ENCODE measurements at places on chromosomes 6 and 20.

- no peak for DNase-seq
Observed at GRCh38 chr6:73258721-73259120, 4.3 kb downstream of the KHDC1 start.

DNA sequence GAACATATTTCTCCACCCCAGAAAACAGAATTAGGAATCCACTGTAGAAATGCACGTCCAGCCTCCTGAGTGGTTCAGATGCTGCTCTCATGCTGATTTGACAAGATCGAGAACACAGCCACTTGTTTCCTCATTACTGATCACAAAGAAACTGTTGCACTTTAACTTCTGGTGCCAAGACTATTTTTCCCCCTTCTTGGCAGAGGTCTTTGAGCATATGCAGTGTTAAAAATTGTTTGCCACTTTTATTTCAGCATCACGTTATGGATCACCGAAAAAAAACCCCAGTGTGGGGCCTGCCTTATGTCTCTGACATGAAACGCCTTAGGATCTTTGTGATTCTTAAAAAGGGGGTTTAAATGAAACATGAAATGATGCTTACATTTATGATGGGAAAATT is 1066.9 kb downstream of the KIF16B start:
- no peak for DNase-seq

- no peak for DNase-seq
Observed at GRCh38 chr20:58071298-58071697, 157.2 kb downstream of the ANKRD60 start.

GRCh38 chr6:2467929-2468600 is 222.7 kb upstream of the GMDS start:
- no peak for DNase-seq

- no peak for DNase-seq
Observed at GRCh38 chr6:161422710-161423680, 149.1 kb upstream of the AGPAT4 start.

DNA sequence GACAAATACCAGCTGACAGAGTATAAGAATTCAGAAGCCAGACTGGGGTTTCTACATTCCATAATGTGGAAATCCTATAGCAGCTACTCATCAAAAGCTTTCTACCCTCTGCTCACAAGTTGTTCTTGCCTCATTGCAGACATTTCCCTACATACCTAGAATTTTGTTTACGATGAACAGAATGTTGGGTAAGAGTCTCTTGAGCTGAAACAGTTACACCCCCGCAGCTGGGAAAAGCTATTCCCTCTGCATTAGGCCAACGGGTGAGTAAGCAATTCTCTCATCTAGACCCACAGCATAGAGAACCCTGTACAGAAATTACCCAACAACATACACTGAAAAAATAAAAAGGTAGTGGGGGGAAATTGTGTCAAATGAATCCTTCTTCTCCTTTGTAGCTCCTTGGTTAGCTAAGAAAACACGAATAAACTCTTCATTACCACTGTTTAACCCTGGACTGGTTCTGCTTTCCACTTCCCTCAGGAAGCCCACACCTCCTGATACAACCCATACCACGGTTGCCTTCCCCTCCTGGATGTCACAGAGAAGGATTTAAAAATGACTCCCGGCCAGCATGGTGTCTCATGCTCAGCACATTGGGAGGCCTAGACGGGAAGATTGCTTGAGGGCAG is 215.0 kb upstream of the SHLD1 start:
- DNase-seq, result no peak

DNA sequence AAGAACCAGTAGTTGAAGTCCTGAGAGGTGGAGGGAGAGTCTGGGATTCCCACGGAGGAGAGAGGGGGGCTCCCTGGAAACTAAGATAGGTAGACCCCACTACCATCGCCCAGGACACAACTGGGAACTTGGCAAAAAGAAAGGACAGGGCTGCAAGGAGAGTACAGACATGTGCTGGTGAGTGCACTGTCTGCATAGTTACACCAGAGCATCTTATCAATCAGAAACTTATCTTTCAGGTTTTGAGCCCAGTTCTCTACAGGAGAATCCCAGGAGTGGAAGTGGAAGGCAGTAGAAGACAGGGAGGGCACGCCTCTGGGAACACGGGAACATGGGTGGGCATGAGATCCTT is 12.2 kb downstream of the NFKBIL1 start:
- no peak for DNase-seq

DNA sequence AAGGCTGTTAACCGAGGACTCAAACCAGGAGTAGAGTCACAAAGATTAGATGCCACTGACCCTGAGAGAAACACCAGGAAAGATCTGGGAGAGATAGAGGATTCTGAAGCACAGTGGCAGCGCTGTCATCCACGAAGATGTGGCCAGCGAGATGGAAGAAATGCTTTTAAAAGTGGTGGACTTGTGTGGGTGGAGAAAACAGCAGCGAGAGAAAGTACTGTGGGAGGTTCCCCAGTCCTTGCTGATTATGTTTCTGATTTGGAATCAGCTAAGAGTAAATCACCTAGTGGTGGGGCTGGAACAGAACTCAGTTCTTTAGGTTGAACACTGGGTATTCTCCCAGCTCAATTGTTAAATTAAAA is 435 bp upstream of the ZNF322 start:
- DNase-seq, result no peak

- DNase-seq, result no peak
Observed at GRCh38 chr6:92415656-92416055, 1003.7 kb downstream of the EPHA7 start.

DNA sequence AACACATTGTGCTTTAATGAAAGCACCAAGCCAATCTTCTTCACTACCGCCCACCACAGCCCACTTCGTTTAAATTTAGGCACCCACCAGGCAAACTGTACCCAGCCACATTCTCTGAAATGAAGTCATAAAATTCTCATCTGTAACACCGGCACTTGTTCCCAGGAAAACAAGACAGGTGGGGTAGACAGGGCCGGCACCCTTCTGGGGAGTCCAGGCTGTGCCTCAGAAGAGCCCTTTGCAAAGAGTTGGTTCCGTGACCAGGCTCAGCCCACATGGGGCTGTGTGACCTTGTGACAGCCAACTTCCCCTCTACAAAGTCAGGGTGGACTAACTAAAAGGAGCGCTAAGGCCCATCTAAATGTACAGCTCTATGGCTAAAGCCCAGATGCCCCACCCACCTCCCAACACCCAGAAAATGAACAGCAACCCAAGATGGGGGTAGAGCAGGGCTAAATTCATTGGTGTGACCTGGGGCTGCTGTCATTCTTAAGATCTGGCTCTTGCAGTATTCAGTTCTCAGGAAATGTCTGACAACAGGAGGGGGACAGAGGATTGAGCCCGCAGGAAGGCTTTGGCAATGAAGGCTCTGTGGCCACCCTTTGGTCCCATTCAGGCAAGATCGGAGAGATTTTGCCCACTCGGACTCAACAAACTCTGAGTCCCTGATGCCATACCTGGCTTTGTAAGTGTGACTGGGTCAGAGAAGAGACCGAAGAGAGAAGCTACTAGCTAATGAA is 56.7 kb downstream of the TRERF1 start:
- no peak for DNase-seq

DNA sequence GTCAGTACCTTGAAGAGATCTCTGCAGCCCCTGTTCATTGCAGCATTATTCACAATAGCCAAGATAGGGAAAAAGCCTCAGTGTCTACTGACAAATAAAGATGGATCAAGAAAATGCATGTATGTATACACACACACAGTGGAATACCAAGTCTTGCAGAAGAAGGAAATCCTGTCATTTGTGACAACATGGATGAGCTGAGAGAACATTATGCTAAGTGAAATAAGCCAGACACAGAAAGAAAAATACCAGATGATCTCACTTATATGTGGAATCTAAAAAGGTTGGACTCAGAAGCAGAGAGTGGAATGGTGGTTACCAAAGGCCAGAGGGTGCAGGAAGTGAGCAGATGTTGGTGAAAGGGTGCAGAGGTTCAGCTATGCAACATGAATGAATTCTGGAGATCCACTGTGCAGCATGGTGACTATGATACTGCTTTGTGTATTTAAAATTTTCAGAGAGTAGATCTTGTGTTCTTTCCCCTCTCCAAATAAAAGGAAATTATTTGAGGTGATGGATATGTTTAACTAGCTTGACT is 11.0 kb upstream of the SLC22A1 start:
- DNase-seq, result no peak

DNA sequence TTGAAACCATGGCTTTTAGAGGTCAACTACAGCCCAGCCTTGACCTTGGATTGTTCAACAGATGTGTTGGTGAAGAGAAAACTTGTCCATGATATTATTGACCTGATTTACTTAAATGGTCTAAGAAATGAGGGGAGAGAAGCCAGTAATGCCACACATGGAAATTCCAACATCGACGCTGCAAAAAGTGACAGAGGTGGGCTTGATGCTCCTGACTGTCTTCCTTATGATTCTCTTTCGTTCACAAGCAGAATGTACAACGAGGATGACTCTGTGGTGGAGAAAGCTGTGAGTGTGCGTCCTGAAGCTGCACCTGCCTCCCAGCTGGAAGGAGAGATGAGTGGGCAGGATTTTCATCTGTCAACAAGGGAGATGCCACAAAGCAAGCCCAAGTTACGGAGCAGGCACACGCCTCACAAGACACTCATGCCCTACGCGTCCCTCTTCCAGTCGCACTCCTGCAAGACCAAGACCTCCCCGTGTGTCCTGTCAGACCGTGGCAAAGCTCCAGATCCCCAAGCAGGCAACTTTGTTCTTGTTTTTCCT is 16.2 kb downstream of the TTLL2 start:
- DNase-seq, result no peak

DNA sequence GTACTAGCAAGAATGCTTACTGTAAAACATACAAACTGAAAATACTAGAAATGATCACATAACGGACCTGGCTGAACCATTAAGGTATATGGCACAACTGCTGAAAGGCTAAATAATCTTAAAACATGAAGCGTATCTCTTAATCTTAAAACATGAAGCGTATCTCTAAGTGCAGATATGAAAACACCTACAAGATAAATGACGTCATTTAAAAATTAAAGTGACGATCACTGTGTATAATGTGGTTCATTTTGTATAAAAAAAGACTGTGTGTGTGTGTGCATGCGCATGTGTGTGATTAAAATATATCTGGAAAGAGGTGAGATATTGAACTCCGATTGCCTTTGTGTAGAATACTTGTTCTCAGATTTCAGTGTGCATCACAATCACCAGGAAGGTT is 780.4 kb downstream of the KIF16B start:
- no peak for DNase-seq

DNA sequence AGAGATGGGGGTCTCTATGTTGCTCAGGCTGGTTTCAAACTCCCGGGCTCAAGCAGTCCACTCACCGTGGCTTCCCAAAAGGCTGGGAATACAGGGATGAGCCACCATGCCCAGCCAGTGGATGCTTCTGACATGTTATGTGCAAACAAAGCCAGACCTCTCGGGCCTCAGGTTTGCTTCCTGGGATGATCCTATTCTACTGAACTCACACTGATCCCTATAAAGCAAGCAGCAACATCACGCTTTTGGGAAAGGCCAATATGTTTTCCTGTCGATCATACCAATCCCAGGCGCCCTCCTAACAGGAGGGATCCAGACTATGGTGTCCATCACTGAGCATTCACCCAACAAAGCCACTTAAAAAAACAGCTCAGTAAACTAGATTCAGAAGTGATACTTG is 60.2 kb downstream of the CSE1L start:
- DNase-seq, result no peak

DNA sequence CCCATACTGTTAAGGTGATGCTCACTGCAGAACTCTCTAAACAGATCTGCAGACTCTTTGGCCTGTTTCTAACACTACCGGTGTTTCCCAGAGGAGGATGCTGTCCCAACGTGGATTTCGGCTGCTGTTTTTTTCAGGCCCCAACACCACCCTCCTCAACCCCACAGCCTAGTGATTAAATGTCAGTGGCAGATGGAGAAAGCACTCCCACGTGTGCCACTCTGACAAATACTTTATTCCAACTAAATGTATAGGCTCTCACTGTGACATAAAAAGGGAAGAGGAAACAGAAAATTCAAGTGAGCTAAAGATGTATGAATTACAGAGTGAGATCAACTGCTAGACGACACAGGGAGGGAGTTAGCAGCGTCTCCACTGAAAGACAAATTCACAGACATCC is 3.6 kb downstream of the TBC1D20 start:
- no peak for DNase-seq

DNA sequence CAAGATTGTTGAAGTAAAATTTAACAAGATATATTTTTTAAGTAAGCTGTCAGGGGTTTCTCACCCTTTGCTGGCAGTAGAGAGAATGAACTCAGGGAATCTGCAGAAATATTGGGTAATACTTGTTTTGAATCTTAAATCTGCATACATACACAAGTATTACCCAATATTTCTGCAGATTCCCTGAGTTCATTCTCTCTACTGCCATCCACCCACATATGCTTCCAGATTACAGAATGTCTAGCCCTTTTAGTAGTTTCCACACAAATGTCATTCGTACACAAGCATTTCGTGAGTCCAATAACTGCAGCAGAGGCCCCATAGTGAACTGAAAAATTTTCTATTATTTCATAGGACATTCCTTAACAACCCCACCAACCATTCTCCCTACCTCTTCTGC is 69.6 kb upstream of the TNFRSF21 start:
- DNase-seq, result no peak

DNA sequence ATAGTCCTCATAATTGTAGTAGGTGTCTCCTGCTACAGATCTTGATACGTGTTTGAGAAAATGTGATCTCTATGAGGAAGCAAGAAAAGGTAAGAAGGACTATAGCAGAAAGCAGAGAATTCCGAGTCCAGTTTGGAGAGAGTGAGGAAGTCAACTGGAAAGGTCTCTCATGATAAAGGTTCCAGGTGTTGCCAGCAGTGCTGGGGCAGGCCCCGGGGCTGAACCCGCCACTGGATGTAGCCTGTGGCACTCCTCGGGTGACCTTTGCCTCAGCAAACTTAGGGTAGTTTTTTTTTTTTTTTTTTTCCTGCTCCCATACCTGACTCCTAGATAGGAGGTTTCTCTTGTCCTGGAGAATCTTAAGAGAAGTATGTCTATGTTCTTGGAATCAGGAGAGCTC is 62.8 kb downstream of the FAM120B start:
- no peak for DNase-seq

DNA sequence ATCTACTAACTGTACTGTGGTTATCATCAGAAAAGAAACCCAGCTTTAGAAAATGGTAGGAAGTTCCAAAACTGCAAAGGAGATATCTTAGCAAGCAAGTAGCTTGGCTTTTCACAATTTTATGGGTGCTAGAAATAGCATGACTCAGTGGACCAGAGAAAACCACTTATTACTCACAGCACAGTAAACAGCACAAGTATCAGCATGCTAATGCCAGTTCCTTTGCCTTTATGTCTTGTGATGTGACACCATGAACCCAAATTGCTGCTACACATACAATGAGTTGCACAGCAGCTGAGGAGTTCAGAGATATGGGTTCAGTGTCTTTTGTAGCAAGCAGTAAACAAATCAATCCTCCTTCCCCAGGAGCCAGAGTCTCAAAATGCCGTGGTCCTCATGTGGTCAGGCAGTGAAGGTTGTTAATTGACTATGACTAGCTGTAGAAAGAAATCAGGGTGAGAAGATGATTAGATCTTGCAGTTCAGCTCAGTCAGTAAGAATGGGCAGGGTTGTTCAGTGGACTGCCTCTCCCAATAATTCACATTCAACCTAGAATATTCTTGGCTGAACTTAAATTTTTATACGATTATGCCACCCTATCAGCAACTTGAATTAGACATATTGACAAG is 73.3 kb downstream of the OPRM1 start:
- no peak for DNase-seq
